ENCODE measurements at places on chromosomes 4 and X. TPM values are rescaled to one million over a fixed set of nuclear protein-coding genes. Genes with fewer than 3 reads are reported as not detected.

Gene KLF8
- 0.81 TPM for total RNA-seq

Gene GABRQ
- 0.39 TPM for total RNA-seq

Gene FMR1NB
- not detected for total RNA-seq

Gene REELD1
- total RNA-seq: 0.19 TPM

Gene RBM41
- 16.2 TPM for total RNA-seq

Gene ITIH6
- total RNA-seq: 0.42 TPM

Gene PABPC4L
- 0.60 TPM for total RNA-seq

Gene ADAMTS3
- 38.3 TPM for total RNA-seq

Gene CXCL11
- total RNA-seq: not detected

Gene PKD2
- 16.1 TPM for total RNA-seq

Gene CFI
- 41.0 TPM for total RNA-seq

Gene NPY5R
- total RNA-seq: 0.14 TPM

Gene EDA
- 0.88 TPM for total RNA-seq

Gene ETNPPL
- total RNA-seq: 0.38 TPM

Gene CC2D2A
- 37.2 TPM for total RNA-seq

Gene SMIM10
- total RNA-seq: 1.6 TPM

Gene FAAH2
- not detected for total RNA-seq
